ENCODE measurements at places on chromosomes 11 and 22.

- no peak for DNase-seq
These were observed 1.2 kb upstream of the CCDC117 start for GRCh38 chr22:28771195-28771791.

GRCh38 chr11:103618528-103618927, 417.9 kb upstream of the DDI1 start:
- no peak for DNase-seq

DNA sequence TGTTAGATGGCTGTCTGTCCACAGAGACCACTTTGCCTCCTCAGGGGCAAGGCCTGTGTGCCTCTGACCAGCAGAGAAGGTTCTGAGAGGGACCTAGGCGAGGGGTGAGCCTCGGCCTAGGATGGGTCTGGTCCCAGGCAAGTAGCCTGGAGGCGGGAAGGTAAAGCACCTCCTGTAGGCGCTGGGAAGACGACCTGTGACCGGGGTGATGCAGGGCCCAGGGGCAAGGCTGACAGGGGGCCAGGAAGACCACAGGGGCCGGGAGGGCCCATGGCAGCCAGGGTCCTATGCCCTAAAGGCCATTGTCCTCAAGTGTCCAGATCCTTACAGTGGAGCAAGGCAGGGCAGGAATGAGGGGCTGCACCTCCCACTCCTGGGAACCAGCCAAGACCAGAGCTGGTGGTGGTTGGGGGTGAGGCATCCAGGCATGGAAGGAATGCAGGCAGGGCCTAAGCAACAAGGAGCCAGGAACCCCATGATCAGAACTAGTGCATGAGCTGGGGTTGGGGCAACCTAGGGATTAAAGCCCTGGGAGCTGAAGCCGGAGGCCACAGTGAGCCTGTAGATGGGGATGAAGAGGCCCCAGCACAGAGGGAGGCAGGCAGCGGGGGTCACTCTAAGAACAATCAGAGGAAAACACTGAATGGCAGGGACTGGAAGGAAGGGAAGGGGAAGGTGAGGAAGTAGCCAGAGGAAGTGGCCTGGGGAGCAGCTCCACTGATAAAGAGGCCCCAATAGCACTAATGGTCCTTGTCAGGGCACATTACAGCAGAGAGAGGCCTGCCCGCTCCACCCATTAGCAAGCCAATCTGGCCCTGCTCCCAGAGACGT, 32.9 kb upstream of the KLHL35 start:
- no peak for DNase-seq

GRCh38 chr11:64620381-64620971, 29.5 kb downstream of the SLC22A12 start:
- no peak for DNase-seq

GRCh38 chr11:59225017-59225416, 12.3 kb upstream of the MPEG1 start:
- DNase-seq: no peak

Measured in activated naive CD4-positive, alpha-beta T cell treated with anti-CD3 and anti-CD28 coated beads, Interleukin-2, amount 50 U/mL, for 16 hours (primary cell).